CD4-positive, alpha-beta T cell treated with Interleukin-4 for 1 hour (primary cell): ENCODE measurements at places on chromosomes 5 and 9.

- DNase-seq = no peak
Measured at GRCh38 chr5:153585622-153586277, 95.3 kb downstream of the GRIA1 start.

- no peak for DNase-seq
Measured at GRCh38 chr5:143308731-143309130, 94.8 kb downstream of the NR3C1 start.

GRCh38 chr5:134509308-134510040, 16.0 kb upstream of the JADE2 start:
- no peak for DNase-seq

- DNase-seq = no peak
Measured at GRCh38 chr5:87074072-87074471, 193.6 kb upstream of the RASA1 start.

DNA sequence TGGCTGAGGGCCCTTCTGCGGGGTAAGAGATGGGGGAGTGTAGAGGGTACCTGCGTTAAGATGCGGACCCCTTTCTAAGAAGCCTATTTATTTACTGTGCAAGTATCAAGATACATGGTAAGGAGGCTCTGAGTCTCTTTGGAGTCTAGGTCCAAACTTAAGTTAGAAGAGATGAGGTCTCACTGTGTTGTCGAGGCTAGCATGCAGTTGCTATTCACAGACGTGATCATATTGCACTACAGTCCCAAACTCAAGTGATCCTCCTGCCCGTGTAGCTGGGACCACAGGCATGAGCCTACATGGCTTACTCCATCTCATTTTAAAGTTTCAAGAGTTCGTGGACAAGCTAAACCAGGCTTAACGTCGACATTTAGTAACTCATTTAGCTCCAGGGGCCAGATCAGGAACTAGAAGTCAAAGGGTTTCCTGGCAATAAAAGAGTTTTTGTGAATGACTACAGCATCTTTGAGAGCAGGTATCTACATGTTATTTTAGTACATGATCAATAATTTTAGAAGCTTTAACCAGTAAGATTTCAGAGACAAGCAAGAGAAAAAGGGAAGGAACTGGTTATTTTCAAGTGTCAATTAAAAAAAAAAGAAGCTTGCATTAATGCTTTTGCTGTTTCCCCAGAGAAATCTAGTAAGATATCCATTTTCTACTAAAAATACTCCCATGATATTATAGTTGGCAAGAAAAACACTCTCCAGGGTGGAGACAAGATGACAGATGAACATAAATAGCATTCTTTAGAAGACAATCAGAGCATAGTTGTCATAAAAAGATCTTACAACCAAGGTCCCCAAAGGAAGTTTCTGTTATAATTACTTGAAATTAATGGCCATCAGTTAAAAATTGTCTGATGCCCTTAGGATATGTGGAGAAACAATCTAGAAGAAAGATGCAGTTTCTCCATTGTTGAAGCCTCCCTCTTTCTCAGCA, 141.3 kb downstream of the SCAMP1 start:
- DNase-seq = no peak

GRCh38 chr5:166045961-166046360, 2245.5 kb upstream of the WWC1 start:
- DNase-seq = no peak

- no peak for DNase-seq
Measured at GRCh38 chr5:174794931-174795672, 70.7 kb downstream of the MSX2 start.

GRCh38 chr5:85967681-85968080, 650.1 kb upstream of the COX7C start:
- DNase-seq = no peak

- no peak for DNase-seq
Measured at GRCh38 chr9:23492126-23493002, 333.7 kb downstream of the ELAVL2 start.

- no peak for DNase-seq
Measured at GRCh38 chr5:170945275-170945674, 83.5 kb downstream of the RANBP17 start.

- DNase-seq = no peak
Measured at GRCh38 chr9:8136477-8136876, 336.9 kb upstream of the DMAC1 start.

GRCh38 chr9:126981218-126981617, 66.6 kb downstream of the RALGPS1 start:
- DNase-seq = no peak

DNA sequence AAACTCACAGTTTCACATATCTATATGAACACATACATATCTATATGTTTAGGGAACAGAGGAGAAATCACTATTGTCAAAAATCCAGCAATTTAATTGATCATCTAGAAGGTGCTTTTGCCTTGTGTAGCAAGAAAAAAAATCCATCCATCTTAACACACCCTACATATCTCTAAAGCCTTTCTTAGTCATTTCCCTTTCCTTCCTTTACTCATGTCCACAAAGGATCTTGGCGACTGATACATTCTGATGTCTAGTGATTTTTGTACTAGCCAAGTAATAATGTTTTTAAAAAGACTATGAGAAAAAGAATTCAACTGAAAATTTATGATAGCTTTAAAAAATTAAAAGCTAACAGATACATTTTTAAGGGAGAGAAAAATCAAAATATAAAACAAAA, 22.5 kb downstream of the ZDHHC21 start:
- no peak for DNase-seq

GRCh38 chr9:108095496-108095895, 605.9 kb upstream of the KLF4 start:
- DNase-seq = no peak

GRCh38 chr5:64298586-64298985, 132.9 kb downstream of the RNF180 start:
- no peak for DNase-seq

GRCh38 chr5:119470105-119470763, 17.9 kb downstream of the HSD17B4 start:
- DNase-seq = no peak

- no peak for DNase-seq
Measured at GRCh38 chr5:56686337-56687195, 128.8 kb upstream of the MAP3K1 start.

GRCh38 chr5:164359260-164360255, 854.1 kb downstream of the MAT2B start:
- no peak for DNase-seq

DNA sequence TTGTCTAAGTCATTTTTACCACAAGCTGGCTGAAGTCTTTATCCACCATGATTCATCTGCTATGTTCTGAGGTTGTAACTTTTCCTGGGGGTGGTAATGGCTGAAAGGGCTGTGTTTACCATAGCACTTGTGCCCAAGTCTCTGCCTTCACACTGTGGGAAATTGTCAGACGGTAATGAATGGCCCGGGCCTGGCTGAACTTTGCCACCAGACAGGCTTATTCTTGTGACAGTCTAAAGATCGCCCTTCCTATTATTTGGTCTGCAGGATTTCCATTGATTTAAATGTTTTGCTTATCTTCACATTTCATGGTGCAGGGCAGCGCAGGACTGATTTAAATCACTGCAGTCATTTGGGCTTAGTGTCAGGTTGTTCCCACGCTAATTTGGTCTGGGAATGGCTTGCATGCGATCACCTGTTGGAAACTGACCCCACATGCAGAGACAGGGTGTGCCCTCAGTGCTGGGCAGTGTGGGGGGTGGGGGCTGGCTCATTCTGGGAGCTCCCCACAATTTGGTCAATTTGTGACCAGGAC, 109.3 kb upstream of the ICE1 start:
- DNase-seq = no peak

- DNase-seq = no peak
Measured at GRCh38 chr5:69305512-69305911, 27.1 kb downstream of the CCDC125 start.

DNA sequence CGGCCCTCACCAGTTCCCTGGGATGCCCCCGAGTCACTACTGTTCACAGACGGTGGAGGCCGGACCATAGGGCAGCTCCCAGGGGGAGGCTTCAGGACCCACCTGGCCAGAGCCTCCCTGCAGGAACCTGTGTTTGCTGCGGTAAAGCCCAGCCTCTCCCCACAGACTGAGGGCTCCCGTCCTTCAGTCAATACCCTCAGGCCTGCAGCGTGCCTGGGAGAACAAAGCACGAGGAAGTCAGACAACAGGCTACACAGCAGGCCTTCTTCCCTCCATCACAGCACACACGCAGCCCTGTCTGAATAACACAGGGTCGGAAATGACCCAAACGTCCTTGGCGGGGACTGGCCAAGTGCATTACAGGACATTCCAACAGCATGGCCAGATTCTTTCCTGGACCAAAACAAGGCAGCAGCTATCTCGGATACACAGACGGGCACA, 34.4 kb downstream of the COL23A1 start:
- no peak for DNase-seq

DNA sequence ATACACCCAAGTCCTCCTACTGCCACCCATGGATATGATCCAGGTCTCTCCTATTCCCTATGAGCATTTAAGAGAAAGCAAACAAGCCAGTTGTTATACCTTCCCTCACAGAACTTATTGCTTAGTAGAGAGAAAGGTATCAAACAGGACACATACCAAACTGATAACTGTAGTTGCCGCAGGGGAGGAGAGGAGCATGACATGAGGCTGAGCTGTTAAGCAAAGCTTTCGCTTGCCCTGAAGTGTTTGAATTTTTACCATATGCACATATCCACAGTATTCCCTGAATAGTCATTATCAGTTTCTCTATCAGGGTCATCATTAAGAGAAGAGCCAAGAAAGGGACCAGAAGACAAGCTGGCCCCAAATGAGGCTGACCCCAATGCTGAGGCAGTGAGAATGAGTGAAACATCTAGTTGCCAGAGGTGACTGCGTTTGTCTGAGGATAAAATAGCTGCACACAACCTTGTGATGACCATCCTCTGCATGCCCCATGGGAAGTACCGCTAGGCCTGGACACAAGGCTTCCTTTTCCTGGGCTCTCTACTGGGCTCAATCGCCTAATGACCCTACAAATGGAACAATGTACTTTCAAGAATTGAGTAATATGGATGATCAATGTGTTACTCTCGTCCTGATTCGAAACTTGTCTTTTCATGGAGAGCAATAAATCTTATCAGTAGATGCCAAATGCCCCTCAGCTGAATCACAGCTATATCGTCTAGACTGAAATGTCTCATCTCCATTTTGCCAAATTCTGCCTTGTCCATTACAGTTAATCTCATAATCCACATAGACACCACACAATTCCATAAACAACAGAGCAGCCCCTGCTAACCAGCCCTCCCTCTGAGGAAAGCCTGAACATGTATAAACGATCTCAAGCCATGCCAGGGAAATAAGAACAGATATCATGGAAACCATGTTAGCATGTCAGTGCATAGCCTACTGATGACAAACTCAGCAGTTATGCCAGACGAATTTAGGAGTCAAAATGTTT, 4.3 kb upstream of the IFNK start:
- DNase-seq = no peak

DNA sequence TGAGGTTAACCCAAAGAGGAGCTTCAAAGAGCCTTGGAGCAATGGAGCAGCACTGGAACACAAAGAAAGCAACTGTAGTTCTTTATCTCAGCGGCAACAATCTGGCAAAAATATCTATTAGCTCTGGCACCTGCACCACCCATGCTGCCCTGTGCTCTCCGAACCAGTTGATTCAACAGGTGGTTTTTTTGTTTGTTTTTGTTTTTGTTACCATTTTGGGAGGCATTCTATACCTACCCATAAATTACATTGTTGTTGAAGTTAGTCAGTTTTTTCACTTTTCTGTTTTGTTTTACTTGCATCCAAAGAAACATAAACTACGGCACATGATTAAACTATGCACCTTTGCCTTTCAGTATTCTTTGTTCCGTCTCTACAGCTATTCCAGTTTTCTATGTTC, 16.2 kb downstream of the ESM1 start:
- no peak for DNase-seq

DNA sequence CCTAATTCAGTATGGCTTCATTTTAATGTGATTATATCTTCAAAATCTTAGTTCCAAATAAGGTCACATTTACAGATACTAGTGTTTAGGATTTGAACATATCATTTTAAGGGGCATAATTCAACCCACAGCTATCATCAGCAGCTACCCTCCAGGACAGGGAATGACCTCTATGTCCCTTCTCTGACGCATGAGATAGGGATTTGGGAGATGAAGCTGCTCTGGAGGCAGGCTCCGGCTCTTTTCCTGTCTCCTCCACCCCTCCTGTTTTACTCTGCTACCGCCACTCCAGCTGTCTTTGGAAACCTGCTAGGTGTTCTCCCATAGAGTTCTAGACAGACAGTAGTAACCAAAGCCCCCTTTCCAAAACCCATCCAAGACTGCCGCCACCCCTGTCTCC, 119.2 kb downstream of the CARTPT start:
- DNase-seq = no peak

- no peak for DNase-seq
Measured at GRCh38 chr9:136820971-136821825, 13.4 kb downstream of the RABL6 start.

DNA sequence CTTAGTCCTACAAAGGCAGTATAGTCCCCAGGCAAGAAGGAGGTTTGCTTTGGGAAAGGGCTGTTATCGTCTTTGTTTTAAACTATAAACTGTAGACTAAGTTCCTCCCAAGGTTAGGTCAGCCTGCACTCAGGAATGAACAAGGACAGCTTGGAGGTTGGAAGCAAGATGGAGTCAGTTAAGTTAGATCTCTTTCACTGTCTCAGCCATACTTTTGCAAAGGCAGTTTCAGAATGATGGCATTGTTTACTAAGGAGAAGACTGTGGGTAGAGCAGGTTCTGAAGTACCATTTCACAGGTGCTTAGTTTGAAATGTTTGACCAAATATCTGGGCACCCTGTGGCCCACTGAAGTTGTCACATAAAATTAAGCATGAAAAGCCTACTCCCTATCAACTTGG, 19.4 kb downstream of the SNX24 start:
- DNase-seq = no peak
